ENCODE measurements at places on chromosomes 3 and 15. TPM values are rescaled to one million over a fixed set of nuclear protein-coding genes. Genes with fewer than 3 reads are reported as not detected.

The CCDC54 gene
- not detected for total RNA-seq

The TM4SF18 gene
- total RNA-seq = 4.8 TPM

The HESX1 gene
- 0.48 TPM for total RNA-seq

The MASP1 gene
- 4.7 TPM for total RNA-seq

The SCG5 gene
- 0.63 TPM for total RNA-seq

The BMF gene
- 20.3 TPM for total RNA-seq

The CXCR6 gene
- total RNA-seq = 0.74 TPM

The MYZAP gene
- 1.1 TPM for total RNA-seq

The UACA gene
- total RNA-seq = 62.0 TPM

The SLC41A3 gene
- 85.9 TPM for total RNA-seq

All from ovary (tissue), 10 donors.